Transverse colon (tissue), 4 donors: ENCODE measurements at places on chromosomes 3 and 15. TPM values are rescaled to one million over a fixed set of nuclear protein-coding genes. Genes with fewer than 3 reads are reported as not detected.

The C3orf18 gene
- 10.2 TPM for total RNA-seq

The RYR3 gene
- total RNA-seq: 3.0 TPM

GRCh38 chr3:9293076-9293475, 43.6 kb upstream of the SRGAP3 start:
- H3K27ac ChIP-seq: no peak overlapping the region
- no peak for DNase-seq
- no peaks in the 10 kb centered on the region for H3K36me3 ChIP-seq
- no peak overlapping the region for H3K4me3 ChIP-seq

The RPL22L1 gene
- 48.3 TPM for total RNA-seq

DNA sequence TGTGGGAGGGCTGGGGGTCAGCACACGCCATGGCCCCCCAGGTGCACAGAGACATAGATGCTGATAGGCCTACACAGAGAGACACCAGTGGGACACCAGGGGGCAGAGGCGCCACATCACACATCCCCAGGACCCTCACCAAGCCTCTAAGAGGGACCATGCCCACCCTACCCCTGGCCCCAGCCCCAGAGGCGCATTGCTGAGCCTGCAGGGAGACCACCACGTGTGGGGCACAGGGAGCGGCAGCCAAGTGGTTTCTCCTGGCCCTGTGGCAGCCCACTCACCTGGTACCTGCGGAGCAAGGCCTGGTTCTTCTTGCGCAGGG, 1.2 kb downstream of the CCDC9B start:
- H3K4me1 ChIP-seq: peaks cover 100% of the 10 kb centered on the region
- no peaks in the 10 kb centered on the region for H3K36me3 ChIP-seq
- H3K27ac ChIP-seq: peak overlapping the region; percentile 97
- no peaks in the 10 kb centered on the region for H3K27me3 ChIP-seq
- peak overlapping the region; percentile 53 for H3K4me3 ChIP-seq
- peak; percentile 10 for DNase-seq

DNA sequence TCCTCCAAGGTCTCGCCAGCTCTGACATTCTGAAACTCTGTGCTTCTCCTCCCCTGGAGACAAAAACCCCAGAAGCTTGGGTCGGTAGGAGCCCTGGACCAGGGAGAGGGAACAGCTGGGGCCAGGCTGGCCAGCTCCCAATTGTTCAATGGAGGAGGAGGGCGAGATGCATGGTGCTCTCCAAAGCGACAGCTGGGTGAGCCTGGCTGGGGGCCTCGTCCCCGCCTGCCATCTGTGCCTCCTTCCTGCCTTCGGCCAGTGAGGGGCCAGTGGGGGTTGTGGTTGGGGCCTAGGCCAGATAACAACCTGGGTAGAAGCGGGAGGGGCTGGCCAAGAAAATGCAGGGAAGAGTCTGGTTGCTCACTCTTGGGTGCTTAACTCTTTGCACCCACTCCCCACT, 79.4 kb downstream of the CORO2B start:
- no peak overlapping the region for H3K4me3 ChIP-seq
- H3K4me1 ChIP-seq: no peaks in the 10 kb centered on the region
- no peaks in the 10 kb centered on the region for H3K27me3 ChIP-seq
- DNase-seq: no peak
- H3K36me3 ChIP-seq: no peaks in the 10 kb centered on the region
- H3K27ac ChIP-seq: no peak overlapping the region

DNA sequence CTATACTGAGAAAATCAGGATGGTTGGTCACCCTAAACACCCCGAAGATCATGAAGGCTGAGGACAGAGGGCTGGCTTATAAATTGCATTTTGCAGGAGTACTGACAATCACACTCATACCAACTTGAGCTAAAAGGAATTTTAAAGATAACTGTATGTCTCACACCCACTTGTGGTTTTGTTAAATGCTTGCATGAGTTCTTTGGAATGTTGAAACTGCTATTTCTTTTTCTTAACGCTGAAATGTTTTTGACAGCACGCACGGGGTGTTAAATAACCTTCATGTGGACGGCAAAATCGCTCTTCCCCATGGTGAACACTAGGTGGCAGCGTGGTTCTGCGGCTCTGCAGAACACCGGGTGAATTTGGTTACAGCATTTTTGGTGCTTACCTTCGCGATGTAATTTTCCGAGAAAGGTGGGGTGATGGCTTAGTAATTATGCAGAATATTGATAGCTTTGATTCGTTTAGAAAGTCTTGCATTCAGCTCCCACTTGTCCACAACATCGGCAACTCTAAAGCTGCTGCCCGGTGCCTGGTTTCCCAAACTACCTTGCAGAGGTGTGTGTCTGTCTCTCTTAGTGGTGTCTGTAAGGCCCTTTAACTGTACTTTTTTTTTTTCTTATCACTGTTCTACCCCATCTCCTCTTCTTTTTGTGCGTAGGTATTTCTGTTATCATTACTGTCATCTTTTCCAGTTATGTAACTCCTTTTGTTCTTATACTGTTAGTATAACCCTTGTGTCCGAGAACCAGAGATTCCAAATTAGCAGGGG, 51.7 kb downstream of the ARNT2 start:
- no peaks in the 10 kb centered on the region for H3K4me1 ChIP-seq
- DNase-seq: peak; percentile 42
- H3K36me3 ChIP-seq: no peaks in the 10 kb centered on the region
